ENCODE measurements at places on chromosomes 2 and 18.
A peak's percentile ranks its signal among the peaks of the same experiment; 100 is the strongest.

DNA sequence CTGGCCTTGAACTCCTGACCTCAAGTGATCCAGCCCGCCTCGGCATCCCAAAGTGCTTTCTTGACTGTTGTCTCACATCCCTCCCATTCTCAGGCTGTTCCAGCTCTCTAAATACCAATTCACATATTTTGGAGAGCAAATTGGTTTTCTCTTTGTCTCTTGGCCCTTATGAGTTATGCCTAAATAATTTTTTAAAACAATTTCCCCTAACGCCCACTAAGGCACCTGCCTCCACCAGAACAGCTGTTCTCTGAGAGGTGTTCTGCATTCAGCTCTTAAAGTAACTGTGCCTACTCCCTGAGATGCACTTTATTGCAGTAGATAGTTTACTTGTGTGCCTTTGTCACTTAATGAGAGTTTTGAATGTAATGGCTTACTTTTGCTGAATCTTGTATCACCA lies 6.9 kb downstream of the CCDC195 start:
- no peak for DNase-seq

GRCh38 chr2:69132960-69133590 lies 120.1 kb downstream of the ANTXR1 start:
- DNase-seq, result no peak

- DNase-seq, result no peak
These were observed 30.5 kb upstream of the IMPA2 start for GRCh38 chr18:11950824-11951223.

- no peak for DNase-seq
These were observed 134.6 kb upstream of the SCN7A start for GRCh38 chr2:166628478-166629136.

- DNase-seq, result peak; percentile 64
These were observed 252.6 kb downstream of the AGAP1 start for GRCh38 chr2:235746257-235746934.

DNA sequence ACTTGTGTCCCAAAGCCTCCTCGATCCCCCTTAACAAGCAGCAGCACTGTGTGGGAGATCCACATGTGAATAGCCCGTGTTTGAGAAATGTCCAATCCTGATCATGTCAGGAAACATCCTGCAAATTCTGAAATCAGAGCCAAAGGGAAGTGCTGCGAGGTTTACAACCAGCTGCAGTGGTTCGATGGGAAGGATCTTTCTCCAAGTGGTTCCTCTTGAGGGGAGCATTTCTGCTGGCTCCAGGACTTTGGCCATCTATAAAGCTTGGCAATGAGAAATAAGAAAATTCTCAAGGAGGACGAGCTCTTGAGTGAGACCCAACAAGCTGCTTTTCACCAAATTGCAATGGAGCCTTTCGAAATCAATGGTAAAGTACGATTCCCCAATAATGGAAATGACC lies at the start of gene MARCO:
TSS of gene MARCO (plus strand) at position 164 of the 400 bp plus-strand sequence. CDS start at position 271, 107 bp downstream.
- no peak for DNase-seq

GRCh38 chr18:78658531-78658930 lies 321.1 kb upstream of the SALL3 start:
- DNase-seq, result no peak

DNA sequence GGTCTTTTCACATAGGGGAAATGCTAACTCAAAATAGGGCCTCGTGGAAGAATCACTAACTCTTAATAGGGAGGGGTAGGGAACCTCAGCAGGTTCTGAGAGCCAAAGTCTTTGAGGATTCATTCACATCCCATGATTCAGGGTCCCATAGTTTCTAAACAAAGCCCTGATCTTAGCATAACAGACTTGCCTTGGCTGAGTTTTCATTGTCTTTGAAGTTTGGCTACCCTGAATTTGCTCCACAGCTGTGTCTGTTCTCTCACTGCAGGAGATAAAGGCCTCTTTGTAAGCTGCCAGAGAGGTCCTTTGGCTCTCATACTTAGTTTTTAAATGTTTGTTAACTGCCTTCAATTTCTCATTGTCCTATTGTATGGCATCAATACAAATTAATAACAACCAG lies 54.5 kb downstream of the ZDBF2 start:
- no peak for DNase-seq

DNA sequence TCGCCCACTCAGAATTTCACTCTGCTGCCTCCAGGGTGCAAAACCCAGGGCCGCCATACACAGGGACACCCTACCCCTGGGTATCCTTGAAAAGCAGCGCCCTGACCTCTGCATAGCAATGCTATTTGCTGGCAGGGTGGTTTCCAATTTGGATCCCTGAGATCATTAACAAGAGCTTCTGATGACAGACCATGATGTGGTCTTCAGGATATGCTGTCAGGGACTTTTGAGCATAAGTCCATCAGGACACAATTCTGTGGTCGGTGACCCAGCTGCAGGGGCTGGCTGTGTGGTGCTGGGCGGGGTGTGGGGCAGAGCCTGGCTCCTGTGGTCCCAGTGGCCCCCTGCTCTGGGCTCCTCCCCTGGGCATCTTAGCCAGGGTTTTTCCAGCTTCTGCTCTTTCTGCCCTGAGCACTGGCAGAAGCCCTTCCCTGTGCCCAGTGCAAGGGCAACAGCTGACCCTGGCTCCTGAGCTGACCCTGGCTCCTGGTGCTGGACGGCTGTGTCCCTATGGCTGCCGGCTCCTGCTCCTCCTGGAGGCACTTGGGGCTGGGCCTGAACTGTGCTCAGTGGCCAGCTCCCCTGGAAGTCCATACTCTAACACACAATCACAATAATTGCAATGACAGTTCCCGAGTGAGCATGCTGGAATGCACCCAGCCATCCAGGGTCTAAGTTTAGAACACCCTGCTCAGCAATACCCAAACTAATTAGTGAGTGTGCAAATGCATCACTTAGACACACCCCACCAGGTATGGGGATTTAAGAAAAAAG lies 271.5 kb downstream of the HDAC4 start:
- DNase-seq, result no peak

DNA sequence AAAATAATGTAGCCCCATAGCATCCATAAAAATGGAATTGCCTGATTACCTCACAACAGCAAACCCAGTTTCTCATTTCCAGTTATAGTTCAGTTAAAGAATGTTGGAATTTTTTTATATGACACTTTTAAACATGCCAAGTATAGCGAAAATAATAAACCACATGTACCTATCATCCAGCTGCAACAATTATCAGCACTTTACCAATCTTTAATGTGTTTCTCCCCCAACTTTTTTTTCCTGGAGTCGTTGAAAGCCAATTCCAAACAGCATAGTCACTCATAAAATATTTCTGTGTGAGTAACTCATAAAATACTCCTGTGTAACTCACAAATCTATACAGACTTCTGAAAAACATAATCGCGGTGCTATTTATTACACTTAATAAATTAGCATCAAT lies 38.1 kb downstream of the SMAD4 start:
- DNase-seq, result no peak

DNA sequence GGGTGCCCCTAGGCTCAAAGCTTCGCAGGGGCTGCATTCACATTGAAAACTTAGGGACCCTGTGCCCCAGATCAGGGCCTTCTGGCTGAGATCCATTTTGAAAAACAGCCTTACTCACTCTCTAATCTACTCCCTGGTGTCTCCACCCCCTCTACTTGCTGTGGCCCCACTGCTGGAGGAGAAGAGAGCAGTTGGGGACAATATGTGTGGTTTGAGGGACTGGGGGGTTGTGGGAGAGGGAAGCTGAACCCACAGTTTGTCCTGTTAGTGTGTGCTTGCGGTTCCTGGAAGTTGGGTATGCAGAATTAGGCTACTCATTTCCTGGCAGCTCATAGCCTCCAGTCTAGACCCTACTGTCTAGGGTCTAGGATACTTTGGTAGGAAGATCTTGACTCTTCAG lies 211.4 kb downstream of the PRKCE start:
- DNase-seq, result no peak

DNA sequence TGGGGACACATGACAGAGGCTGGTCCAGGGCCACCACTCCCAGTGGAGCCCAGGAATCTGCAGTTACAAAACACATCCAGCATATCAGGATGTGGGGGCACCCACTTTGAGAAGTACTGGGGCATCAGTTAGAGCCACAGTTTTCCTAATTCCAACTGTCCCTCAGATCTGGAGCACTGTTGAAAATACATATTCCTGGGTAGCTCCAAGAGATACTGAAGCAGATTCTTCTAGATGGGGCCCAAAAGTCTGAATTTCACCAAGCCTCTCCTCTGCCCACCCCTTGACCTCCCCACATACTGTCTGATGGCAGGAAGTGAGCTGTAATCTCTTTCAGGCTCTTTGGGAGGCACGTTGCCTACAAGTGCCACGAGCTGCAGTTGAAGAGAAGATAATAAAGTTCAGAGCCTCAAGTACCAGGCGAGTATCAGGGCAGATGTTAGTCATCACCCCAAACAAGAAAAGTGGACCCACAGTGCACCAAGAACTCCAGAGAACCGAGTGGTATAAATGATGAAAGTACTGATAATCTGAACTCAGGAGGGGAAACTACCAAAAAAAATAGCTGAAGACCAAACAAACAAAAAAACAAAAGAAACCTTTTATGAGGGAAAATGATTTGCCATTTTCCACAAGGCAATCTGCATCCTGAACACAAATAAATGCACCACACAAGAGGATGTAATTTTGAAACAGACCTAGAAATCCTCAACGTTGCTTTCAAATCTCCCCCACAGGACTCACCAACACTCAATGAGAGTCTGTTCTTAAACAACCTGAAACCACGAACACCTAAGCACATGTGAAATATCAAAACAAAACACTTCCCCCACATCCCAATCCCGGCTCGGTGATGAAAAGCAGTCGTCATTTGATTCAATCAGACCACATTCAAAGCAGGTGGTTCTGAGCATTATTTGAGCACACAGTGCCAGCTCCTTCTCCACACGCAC lies 98.7 kb downstream of the TCF4 start:
- DNase-seq, result no peak

- no peak for DNase-seq
These were observed 367.7 kb upstream of the NETO1 start for GRCh38 chr18:73235491-73235890.

GRCh38 chr2:131475831-131476230 lies at the start of gene TUBA3D:
TUBA3D (plus strand) TSS chr2:131476119; CDS start chr2:131476200, 81 bp downstream.
- no peak for DNase-seq

DNA sequence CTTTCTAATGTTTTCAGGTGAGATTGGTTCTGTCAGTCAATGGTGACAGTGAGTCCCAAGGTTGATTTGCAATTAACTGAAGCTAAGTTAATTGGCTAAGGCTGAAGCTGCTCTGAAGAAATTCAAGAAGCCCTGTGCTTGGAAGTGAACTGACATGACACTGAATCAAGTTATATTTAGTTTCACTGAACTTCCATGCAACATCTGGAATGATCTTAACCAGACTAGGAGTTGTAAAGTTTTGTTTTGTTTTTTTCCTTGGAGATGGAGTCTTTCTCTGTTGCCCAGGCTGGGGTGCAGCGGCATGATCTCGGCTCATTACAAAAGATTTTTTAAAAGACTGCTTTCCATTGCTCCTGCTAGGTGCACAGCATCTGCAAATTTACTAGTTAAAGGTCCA lies 11.4 kb downstream of the SERPINB5 start:
- no peak for DNase-seq

DNA sequence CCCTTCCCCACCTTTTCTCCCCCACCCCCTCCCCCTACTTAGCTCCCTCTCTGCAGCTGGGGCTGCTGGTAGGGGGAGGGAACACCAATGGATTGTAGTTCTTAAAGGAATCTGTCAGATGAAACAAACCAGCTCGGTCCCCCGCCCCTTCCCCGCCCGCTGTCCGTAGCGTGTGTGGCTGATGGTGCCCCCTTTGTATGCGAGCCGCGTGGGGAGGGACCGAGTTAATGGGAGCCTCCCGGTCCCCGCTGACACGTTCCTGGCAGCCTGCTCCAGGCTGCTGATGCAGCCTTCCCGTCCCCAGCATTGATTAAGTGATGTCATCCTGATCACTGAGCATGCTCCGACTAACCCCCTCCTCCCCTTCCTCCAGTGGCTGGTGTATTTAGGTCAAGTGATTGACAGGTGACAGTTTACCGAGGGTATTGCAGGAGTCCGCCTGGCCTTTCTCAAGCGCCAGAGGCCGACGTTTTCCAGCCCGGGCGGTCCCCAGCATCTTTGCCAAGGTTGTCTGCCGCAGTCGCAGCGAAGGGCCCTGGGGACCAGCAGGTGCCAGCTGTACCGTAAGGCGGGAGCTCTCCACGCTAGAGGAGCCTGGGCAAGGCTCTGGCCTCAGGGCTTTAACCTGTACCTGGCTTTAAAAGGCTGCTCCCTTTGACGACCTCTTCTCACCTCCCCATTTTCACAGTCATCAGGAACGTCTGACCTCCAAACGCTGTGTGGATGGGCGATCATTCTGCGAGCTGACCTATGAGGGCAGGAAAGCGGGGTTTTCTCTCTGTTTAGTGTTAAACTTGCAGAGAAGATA lies 1.8 kb downstream of the KIF5C start:
- DNase-seq, result peak; percentile 35

DNA sequence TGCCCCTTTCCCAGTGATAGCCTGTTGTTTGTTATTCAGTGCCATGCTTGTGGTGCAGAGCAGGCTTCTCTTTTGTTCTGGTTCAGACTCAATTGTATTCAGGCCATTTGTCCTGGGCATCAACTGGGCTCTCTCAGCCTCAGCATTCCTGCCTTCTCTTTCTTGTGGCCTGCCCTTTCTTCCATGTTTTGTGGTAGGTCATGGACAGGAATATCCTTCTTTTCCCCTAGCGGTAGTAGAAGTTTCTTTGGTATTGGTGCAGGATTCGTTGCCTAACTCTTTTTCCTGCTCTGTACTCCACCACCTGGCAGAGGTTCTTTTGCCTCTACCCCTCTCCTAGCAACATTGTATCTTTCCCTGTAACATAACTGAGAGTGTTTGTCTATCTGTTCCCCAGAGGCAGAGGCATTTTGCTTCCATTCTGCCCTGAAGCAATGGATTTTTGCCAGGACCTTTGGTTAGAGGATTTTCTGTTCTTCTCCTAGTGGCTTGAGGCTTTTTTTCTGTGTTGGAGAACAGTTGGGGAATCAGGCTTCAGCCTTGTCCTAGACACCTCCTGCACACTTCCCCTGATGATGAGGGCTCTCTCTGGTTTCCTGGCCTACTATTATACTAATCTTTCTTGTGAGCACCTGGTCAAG lies 68.5 kb downstream of the NCOA1 start:
- no peak for DNase-seq

DNA sequence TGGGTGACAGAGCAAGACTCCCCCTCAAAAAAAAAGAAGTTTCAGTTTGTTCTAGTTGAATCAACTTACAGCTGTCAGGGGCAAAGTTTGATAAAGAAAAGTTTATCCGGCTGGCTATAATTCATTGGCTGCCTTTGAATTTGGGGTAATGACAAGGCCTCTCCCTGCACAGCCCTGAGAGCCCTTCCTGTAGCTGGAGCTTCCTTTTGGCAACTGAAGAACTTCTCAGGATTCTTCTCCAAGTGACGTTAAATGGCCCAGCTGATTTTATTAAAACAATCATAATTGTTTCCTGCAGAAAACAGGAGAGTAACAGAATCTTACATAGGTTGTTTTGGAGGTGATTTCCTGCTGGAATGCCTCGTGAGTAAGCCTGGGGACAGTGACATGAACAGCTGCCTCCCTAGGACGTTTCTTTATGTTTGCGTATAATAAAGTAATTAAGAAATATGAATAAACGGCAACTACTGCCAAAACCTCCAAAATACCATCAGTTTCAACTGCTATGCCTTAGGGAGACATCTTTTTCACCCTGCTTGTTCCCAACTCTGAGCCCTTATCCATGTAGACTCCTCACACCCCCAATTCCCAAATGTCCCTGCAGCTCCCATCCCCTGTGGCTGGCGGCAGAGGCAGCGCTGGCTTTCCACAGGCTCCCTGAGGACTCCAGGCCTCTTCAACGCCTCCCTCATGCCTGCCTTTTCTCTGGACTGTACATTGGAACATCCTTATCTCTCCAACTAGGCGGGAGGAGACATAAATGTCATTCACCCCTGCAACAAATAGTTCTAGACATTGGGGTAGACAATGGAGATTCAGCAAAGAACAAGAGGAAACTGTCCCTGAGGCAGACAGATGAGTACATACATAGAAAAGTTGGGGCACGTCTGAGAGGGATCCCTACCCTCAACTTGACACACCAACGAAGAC lies 59.2 kb upstream of the FZD7 start:
- no peak for DNase-seq

Measured in left hindlimb (tissue), 1 donor.